ENCODE measurements at places on chromosomes 5 and 9.

- peak; percentile 97 for DNase-seq
These were observed 119.6 kb upstream of the FST start for GRCh38 chr5:53360811-53361210.

- DNase-seq, result peak; percentile 45
These were observed 517 bp downstream of the KCNN2 start for GRCh38 chr5:114362197-114362976.

- DNase-seq, result no peak
These were observed 248.4 kb downstream of the IRX2 start for GRCh38 chr5:2502970-2503594.

DNA sequence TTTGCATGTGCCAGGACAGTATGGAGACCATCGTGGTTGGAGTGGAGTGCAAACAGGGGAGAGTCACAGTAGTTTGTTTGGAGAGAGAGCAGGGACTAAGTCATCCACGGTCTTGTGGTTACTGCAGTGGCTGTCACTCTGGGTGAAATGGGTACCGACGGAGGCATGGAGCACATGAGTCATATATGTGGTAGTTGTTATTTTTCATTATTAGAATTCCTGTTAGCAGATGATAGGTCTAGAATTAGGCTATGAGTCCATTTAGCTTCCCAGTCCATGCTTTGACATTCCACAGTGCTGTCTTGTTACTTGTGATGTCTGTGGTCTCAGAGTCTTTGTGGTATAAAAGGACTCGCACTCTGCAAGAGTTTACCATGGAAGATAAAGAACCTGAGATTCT lies 303.9 kb downstream of the DMRT2 start:
- DNase-seq, result peak; percentile 80

- no peak for DNase-seq
These were observed 218.2 kb downstream of the PSAT1 start for GRCh38 chr9:78515108-78515507.

- peak; percentile 23 for DNase-seq
These were observed 6.0 kb downstream of the PUM3 start for GRCh38 chr9:2837915-2838314.

GRCh38 chr5:149839761-149840160 lies 104.8 kb downstream of the PDE6A start:
- peak; percentile 21 for DNase-seq

GRCh38 chr9:132894862-132895835 lies 16.5 kb downstream of the SPACA9 start:
- no peak for DNase-seq

DNA sequence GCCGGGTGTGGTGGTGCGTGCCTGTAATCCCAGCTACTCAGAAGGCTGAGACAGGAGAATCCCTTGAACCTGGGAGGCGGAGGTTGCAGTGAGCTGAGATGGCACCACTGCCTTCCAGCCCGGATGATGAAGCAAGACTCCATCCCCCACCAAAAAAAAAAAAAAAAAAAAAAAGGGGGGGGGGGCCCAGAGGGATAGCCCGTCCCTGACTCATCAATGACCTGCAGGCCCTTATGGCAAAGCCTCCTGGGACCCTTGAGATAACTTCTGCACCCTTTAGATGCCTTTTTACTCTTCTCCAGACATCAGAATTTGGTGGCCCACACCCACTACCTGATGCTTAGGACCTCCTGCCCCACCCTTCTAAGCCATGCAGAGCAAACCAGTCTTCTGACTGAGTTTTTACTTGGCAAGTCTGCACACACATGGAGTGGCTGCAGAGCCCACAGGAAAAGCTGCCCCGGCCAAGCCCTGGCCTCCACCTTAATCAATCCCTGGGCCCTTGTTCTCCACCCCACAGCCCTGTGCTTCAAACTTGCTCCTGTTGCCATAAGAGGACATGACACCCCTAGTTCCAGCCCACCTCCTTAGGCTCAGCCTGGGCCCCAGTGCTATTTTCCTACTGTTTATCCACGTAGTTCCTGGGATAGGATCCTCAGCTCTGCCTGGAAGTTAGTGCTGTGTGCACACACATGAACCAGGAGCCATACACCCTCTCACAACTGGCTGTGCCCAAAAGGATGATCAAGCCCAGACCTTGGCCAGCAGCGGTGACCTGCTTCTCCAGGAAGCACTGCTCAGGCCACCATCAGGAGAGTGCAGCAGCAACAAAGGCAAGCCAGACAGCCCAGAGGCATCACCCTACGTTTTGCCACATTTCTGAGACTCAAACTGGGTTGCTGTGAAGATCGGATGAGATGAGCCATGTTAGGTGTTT lies 5.1 kb downstream of the MGAT1 start:
- peak; percentile 30 for DNase-seq
